ENCODE measurements at places on chromosomes 6 and 20.

- no peak for DNase-seq
Observed at GRCh38 chr6:118709859-118710350, 58.5 kb upstream of the CEP85L start.

DNA sequence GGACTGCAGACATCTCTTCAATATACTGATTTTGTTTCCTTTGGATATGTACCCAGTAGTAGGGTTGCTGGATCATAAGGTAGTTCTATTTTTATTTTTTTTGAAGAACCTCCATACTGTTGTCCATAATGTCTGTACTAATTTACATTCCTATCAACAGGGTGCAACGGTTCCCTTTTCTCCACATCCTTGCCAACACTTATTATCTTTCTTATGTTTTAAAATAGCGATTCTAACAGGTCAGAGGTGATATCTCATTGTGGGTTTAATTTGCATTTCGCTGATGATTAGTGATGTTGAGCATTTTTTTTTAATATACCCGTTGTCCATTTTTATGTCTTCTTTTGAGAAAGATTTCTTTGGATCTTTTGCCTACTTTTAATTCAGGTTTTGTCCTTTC is 2.0 kb upstream of the TP53RK start:
- no peak for DNase-seq

- no peak for DNase-seq
Observed at GRCh38 chr20:45157962-45158361, 16.7 kb upstream of the PI3 start.

GRCh38 chr20:50728981-50729874 is 2.2 kb upstream of the PARD6B start:
- DNase-seq = no peak

GRCh38 chr20:38812182-38812581 is 6.7 kb downstream of the PPP1R16B start:
- no peak for DNase-seq

DNA sequence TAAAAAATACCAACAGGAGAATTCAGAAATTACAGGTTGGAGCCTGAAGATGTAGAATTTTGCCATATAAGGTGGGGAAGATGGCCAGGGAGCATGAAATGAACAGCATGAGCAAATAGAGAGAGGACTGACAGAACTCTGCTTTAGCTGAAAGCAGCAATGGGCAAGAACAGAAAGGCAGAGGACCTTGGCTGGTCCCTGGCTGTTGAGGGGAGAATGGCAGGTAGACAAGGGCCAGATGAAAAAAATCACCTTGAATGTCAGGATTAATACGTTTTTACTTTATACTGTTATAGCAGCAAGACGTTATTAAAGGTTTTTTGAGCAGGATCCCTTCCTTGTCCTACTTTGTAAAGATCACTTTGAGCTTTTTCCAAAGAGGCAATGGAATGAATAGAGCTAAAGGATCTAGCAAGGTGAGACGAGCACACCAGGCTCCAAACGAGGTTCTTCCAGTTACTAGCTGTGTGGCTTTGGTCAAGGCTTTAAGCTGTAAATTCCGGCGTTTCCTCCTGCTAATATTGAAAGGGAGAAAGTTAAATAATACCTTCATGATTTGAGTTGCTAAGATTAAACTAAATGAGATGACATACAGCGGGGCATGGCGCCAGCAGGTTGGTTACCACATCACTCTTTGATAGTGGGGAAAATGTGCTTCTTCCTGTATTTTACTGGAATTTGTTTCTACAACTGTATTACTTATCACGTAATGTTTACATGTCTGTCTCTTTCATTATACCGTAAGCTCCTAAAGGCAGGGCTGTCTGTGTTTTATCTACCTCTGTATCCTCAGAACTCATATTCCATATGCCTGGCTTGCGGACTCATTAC is 776 bp downstream of the PPIL1 start:
- DNase-seq = no peak

DNA sequence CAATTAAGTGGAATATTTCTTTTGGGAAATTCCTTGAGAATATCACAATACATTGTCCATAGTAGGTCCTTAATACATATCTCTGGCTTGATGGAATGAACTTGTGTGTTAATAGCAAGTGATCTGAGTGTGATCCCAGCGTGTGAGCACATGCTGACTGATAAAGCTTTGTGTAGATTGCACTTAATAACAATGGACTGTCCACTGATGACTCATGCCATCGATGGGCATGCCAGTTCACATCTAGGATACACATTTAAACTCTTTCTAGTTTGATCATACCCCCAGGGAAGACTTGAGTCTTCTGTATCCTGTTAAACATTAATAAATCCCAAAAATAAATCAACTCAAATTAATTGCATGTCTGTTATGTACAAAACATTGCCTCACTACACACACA is 454.3 kb upstream of the SPTLC3 start:
- no peak for DNase-seq

- no peak for DNase-seq
Observed at GRCh38 chr20:24109537-24109936, 121.0 kb upstream of the GGTLC1 start.

- no peak for DNase-seq
Observed at GRCh38 chr6:161496941-161497340, 223.1 kb upstream of the AGPAT4 start.

DNA sequence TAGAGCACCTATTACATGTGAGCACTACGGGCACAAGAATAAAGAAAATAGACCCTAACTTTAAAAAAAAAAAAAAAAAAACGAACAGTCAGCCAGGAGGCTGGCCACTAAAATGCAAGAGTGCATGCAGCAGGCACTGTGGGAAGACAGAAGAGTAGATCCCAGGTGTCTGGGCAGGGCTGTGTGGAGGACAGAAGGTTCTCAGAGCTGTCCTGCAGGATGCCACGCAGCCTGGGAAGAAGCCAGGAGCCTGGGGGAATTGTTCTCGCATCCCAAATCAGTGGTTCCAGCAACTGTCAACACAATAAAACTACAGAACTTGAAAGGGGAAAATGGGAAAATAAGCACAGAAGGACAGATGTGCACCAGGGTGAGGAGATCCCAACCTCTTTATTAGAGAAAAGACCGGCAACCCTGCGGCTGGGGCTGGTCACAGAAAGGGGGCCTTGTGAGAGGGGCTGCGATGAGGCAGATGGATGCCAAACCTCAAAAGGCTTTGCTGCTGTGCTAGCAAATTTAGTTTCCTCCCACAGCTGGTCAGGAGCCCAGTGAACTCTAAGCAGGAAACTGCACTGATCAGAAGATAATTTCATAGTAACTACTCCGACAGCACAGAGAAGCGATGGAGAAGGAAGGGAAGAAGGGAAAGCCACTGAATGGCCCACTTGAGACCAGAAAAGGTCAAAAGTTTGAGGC is 30.9 kb downstream of the MAP3K5 start:
- no peak for DNase-seq

GRCh38 chr6:30450548-30450908 is 38.8 kb upstream of the HLA-E start:
- no peak for DNase-seq

GRCh38 chr6:163751032-163751525 is 336.6 kb downstream of the QKI start:
- no peak for DNase-seq

DNA sequence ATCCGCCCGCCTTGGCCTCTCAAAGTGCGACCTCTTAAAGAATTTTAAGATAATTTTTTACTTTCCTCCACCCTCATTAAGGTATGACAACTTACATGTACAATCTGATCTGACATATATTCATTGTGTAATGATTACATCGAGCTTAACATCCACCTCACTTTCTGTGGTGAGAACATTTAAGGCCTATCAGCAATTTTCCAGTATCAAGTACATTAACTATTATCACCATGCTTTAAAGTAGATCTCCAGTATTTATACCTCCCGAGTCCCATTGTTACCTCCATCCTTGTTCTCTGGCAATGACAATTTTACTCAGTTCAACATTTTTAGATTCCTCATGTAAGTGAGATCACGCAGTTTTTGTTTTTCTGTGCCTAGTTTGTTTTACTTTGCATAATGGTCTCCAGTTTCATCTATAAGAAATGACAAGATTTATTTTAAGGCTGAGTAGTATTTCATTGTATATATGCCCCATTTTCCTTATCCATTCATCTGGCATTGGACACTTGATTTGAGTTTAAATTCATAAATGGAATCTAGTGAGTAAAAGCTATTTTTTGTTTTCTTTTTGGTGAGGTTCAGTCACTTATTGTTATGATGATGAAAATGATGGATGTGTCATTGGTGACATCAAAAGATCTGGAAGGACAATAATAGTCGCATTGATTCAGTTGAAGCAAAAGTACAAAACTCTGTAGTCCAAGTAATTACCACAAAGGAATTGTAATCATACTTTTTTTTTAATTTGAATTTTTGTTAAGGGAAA is 87.0 kb downstream of the OR2B2 start:
- DNase-seq = no peak

GRCh38 chr6:108596956-108597355 is 36.2 kb downstream of the FOXO3 start:
- DNase-seq = no peak

- DNase-seq = no peak
Observed at GRCh38 chr6:3176562-3177355, 19.4 kb upstream of the TUBB2A start.

GRCh38 chr20:49471397-49471796 is 11.1 kb downstream of the KCNB1 start:
- DNase-seq = no peak

DNA sequence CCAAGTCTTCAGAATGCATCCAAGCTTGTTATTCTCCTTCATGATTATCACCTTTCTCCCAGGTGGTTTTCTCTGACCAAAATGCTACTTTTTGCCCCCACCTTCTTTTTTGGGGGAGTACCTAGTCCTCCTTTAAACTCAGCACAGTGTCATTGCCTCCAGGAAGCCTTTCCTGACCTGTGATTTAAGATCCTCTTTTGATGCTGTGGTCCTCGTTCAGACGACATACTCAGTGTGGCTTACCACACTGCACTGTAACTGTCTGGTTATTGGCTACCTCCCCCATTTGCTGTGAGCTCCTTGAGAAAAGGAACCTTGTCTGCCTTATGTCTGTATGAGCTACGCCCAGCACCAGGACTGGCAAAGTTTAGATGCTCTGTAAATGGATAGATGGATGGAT is 14.6 kb downstream of the SAYSD1 start:
- no peak for DNase-seq

GRCh38 chr20:4300401-4300800 is 285.0 kb upstream of the RNF24 start:
- DNase-seq = no peak

- DNase-seq = no peak
Observed at GRCh38 chr6:89400912-89401399, 11.1 kb downstream of the RRAGD start.

DNA sequence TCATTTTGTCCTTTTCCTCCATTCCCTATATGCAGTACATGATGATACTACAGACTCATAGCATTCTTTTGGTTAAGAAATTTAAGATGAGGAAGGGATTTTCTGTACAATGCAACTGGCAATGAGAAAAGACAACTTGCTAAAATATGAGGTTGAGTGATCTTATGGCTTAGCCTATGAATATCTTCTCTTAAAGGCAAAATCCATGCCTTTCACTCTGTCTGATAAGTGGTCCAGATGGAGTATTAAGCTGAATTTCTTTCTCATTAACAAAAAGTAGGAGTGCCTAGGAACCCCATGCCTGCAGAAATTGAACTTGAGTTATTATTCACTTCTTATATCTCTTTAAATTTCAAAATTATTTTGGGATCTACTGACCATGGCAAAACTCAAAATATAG is 135.3 kb downstream of the GRIK2 start:
- DNase-seq = no peak

- no peak for DNase-seq
Observed at GRCh38 chr6:10478187-10479040, 42.7 kb upstream of the GCNT2 start.

DNA sequence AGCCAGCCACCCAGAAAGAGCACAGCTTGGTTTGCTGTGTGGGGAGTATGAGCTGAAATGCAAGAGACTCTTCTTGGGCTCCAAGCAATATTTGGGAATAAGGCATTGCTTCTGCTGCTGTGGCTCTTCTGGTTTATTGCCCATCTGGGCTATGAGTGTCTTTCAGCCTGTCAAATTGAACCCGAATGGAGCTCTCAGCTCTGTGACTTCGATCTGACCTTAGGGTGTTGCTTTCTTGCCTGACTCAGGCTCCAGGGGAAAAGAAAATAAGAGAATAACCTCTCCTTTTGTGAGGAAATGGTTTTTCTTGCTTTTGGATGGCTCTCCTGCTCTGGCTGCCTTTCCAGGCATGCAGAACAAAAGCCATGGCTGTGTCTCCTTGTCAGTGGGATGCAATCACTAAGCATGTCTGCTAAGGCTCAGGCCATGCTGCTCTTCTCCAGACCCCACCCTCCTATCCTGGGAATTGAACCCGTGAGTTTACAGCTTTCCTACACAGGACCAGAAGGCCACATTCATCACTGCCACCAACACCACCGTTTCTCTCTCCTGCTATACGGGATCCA is 169.4 kb upstream of the JAG1 start:
- DNase-seq = no peak

DNA sequence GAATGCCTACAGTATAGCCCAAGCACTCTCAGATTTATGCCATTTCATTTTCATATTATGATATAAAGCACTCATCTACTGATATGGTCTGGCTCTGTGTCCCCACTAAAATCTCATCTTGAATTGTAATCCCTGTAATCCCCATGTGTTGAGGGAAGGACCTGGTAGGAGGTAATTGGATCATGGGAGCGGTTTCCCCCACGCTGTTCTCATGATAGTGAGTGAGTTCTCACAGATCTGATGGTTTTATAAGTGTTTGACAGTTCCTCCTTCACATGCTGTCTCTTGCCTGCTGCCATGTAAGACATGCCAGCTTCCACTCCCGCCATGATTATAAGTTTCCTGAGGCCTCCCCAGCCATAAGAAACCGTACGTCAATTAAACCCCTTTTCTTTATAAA is 171.7 kb downstream of the OTOR start:
- no peak for DNase-seq

GRCh38 chr6:163098827-163099479 is 315.6 kb upstream of the QKI start:
- DNase-seq = no peak

DNA sequence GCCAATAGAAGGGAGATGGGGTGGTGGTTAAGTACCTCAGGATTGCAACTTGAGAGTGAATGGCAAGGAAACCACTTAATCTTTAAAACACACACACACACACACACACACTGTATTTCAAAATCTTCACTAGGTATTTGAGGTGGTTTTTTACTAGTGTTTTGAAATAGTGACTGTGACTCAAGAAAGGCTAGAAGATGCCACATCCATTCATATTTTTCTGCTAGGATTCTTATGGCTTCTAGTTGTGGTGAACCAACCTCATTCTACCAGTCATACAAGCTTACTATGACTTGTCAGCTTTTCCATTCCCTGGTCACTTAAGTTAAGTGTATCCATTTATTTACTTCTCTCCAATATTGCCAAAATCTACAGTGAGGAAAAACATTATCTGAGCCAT is 519.4 kb upstream of the JAG1 start:
- DNase-seq = no peak

DNA sequence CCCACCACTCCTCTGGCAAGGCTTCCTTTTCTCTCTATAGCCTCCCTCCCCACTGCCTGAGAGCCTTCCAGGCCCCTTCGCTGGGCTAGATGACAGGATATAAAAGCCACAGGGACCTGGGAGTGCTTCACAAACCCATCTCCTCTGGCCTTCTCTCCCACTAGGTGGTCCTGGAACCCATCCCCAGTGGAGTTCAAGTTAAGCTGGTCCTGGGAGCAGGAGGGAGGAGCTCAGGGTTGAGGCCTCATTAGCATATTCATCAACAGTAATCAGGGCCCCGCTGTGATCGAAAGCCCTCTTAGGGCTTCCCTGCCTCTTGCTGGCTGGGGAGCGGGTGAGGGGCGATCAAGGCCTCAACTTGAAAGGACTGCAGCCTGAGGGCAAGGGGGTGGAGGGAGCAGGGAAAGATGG is 9.1 kb downstream of the EBF4 start:
- DNase-seq = no peak
